Tibial nerve (tissue), 4 donors: ENCODE measurements at places on chromosomes 2 and 18. TPM values are rescaled to one million over a fixed set of nuclear protein-coding genes. Genes with fewer than 3 reads are reported as not detected.

The POTEC gene
- total RNA-seq, result not detected

DNA sequence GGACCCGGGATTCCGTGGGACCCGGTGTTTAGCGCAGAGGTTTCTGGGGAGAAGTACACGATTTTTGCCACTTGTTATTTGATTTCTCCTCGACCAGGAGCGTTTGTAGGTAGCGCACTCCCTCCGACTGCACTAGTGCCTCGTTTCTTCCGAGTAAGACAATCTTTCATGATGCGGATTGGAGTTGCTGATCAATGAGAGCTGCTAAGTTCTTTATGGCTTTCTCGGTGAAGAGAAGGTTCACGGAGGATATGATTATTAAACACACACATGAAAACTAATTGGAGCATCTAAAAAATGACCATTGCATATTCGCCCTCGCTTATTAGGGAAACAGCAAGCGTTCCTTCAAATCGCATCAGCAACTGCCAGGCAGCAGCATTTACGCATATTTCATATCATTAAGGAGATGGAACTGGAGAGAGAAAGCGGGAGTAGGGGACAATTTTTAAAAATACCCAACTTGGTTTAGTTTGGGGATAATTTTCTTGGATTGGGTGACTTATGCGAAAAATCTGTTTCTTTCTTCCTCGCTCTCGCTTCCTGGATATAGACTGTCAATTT, 616 bp downstream of the EML6 start:
- peak overlapping the region; percentile 72 for H3K4me3 ChIP-seq
- H3K27me3 ChIP-seq, result no peaks in the 10 kb centered on the region
- H3K4me1 ChIP-seq, result peaks cover 22% of the 10 kb centered on the region

DNA sequence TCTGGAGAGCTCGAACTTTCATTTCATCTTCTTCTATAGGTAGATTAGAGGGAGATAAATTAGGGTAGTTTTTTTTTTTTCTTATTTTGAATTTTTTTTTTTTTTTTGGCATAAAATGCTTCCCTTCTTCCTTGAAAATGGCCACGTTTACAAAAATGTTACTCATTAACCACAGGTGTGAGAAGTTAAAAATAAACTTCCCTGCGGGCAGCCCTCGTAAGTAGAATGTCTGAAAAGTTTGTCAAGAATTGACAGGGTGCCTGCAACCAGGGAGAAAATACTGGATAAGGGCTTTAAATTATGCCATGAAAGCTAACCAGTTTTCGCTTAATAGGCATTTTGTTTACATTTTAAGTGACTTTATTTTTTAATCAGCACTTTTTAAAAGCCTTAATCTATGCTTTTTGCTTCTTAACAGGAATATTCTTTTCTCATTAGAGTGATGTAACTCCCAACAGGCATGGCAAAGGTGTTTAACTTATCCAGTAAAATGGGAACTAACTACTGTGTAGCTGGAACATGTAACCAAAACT, 4.2 kb upstream of the FN1 start:
- no peak for DNase-seq
- peaks cover 19% of the 10 kb centered on the region for H3K4me1 ChIP-seq
- H3K36me3 ChIP-seq, result no peaks in the 10 kb centered on the region
- no peak overlapping the region for H3K27ac ChIP-seq
- H3K27me3 ChIP-seq, result no peaks in the 10 kb centered on the region

The DTNA gene
- total RNA-seq, result 58.3 TPM

The ITGAV gene
- 114 TPM for total RNA-seq

- no peaks in the 10 kb centered on the region for H3K4me1 ChIP-seq
- H3K4me3 ChIP-seq, result no peak overlapping the region
- H3K27me3 ChIP-seq, result no peaks in the 10 kb centered on the region
- H3K27ac ChIP-seq, result no peak overlapping the region
- DNase-seq, result no peak
Observed at GRCh38 chr2:25690058-25690457, 16.7 kb upstream of the DTNB start.

DNA sequence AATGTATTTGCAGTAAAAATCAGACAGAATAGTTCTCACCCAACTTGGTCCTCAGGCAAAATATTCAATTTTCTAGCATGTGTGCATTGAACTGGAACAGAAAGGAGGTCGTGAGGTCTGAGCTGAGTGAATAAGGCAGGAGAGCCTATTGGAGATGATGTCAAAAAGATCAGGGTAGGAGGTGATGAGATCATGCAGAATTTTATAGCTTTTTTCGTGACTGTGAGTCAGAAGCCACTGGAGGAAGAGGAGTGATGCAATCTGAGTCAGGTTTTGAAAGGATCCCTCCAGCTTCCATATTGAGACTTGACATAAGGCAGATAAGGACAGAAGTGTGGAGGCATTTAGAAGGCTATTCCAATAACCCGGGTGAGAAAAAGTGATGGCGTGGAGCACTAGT, 299.5 kb upstream of the SOX11 start:
- H3K4me1 ChIP-seq, result no peaks in the 10 kb centered on the region
- no peak for DNase-seq
- H3K4me3 ChIP-seq, result no peak overlapping the region
- no peaks in the 10 kb centered on the region for H3K36me3 ChIP-seq
- H3K27ac ChIP-seq, result no peak overlapping the region
- H3K27me3 ChIP-seq, result no peaks in the 10 kb centered on the region

- H3K4me1 ChIP-seq, result no peaks in the 10 kb centered on the region
- peaks cover 14% of the 10 kb centered on the region for H3K36me3 ChIP-seq
- H3K4me3 ChIP-seq, result no peak overlapping the region
Observed at GRCh38 chr18:7946734-7947377, 379.7 kb downstream of the PTPRM start.

The GFPT1 gene
- total RNA-seq, result 21.9 TPM

The NEU4 gene
- total RNA-seq, result 1.1 TPM

GRCh38 chr2:27262379-27263286, at the start of gene SLC30A3:
Gene SLC30A3 (minus strand): TSS chr2:27263047. CDS start chr2:27262906, 141 bp downstream.
- peaks cover 20% of the 10 kb centered on the region for H3K4me1 ChIP-seq
- H3K4me3 ChIP-seq, result peak within 1 kb of the TSS; percentile 28
- H3K27me3 ChIP-seq, result peaks cover 95% of the 10 kb centered on the region
- H3K27ac ChIP-seq, result no peak within 1 kb of the TSS
- H3K36me3 ChIP-seq, result no peaks in the 10 kb centered on the region

GRCh38 chr2:65880436-65880835, 448.0 kb upstream of the SPRED2 start:
- H3K36me3 ChIP-seq, result no peaks in the 10 kb centered on the region
- no peaks in the 10 kb centered on the region for H3K27me3 ChIP-seq
- no peaks in the 10 kb centered on the region for H3K4me1 ChIP-seq
- no peak for DNase-seq
- no peak overlapping the region for H3K27ac ChIP-seq
- H3K4me3 ChIP-seq, result no peak overlapping the region

GRCh38 chr18:48934723-48935432, 15.9 kb downstream of the SMAD7 start:
- peak overlapping the region; percentile 81 for H3K27ac ChIP-seq
- DNase-seq, result peak; percentile 13
- H3K4me3 ChIP-seq, result no peak overlapping the region
- H3K36me3 ChIP-seq, result no peaks in the 10 kb centered on the region

DNA sequence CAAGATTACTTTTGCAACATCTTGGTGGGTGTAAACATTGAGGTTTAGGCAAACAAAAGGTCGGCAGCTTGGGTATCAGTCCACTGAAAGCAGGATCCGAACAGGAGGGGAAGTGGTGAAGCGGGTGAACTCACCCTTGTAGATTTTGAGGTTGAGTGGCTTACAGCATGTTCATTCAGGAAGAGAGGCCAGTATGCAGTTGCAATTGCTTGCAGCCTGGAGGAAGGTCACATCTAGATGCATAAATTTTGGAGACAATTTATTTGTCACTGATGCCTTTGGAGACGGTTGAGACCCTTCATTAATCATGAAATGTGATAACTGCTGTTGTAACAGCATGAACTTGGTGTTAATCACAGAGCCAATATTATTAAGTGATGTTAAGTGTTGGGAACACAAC, 131.1 kb downstream of the LTBP1 start:
- no peak overlapping the region for H3K27ac ChIP-seq
- H3K4me3 ChIP-seq, result no peak overlapping the region
- no peaks in the 10 kb centered on the region for H3K4me1 ChIP-seq
- no peaks in the 10 kb centered on the region for H3K27me3 ChIP-seq

- no peak overlapping the region for H3K4me3 ChIP-seq
- H3K36me3 ChIP-seq, result no peaks in the 10 kb centered on the region
- no peaks in the 10 kb centered on the region for H3K27me3 ChIP-seq
- H3K4me1 ChIP-seq, result no peaks in the 10 kb centered on the region
- DNase-seq, result no peak
Observed at GRCh38 chr2:199646439-199646838, 188.7 kb upstream of the SATB2 start.

The CD8B gene
- total RNA-seq, result not detected

The HTR2B gene
- not detected for total RNA-seq

The GRB14 gene
- 14.6 TPM for total RNA-seq

GRCh38 chr2:29219374-29219773, 104.2 kb downstream of the CLIP4 start:
- no peak overlapping the region for H3K27ac ChIP-seq
- H3K27me3 ChIP-seq, result no peaks in the 10 kb centered on the region
- no peak for DNase-seq
- H3K36me3 ChIP-seq, result no peaks in the 10 kb centered on the region

The MAP4K4 gene
- total RNA-seq, result 85.7 TPM

The CABLES1 gene
- total RNA-seq, result 17.3 TPM

DNA sequence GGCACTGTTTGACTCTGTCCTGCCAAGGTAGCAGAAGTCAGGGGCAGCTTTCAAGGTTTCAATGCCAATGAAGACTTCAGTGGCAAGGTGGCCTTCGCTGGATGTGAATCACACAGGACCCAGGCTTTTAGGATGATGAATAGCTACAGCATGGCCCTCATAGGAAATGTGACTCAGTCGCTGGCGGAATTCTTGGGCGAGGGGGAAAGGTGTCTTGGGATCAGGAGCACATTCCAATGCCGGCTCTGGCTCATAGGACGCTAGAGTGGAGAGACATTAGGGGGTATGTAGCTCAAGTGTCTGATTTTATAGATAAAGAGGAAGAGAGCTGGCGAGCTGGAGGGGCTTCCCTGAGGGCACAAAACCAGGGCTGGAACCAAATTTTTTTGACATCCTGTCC, 68.6 kb downstream of the SMIM21 start:
- H3K36me3 ChIP-seq, result no peaks in the 10 kb centered on the region
- H3K27ac ChIP-seq, result no peak overlapping the region
- no peak overlapping the region for H3K4me3 ChIP-seq
- no peak for DNase-seq

DNA sequence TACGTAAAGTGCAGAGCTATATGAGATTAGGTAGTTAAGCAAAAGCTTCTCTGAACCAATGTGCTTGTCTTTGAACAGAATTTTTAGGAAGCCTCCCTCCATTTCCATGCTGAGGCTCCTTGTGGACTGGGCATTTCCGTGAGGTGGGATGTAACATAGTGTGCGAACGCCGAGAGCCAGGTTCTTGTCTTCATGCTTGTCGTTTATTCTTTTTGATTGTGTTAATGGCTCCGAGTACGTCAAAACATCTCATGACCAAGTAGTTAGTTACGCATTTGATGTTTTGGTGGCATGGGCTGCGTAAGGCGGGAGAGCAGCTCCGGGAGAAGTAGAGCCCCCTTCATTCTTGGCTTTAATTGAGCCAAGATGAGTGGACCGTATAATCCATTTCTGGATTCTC, 32.9 kb downstream of the DGKD start:
- H3K4me1 ChIP-seq, result no peaks in the 10 kb centered on the region
- no peak overlapping the region for H3K4me3 ChIP-seq
- no peaks in the 10 kb centered on the region for H3K36me3 ChIP-seq
- H3K27ac ChIP-seq, result peak overlapping the region; percentile 13
- DNase-seq, result no peak

DNA sequence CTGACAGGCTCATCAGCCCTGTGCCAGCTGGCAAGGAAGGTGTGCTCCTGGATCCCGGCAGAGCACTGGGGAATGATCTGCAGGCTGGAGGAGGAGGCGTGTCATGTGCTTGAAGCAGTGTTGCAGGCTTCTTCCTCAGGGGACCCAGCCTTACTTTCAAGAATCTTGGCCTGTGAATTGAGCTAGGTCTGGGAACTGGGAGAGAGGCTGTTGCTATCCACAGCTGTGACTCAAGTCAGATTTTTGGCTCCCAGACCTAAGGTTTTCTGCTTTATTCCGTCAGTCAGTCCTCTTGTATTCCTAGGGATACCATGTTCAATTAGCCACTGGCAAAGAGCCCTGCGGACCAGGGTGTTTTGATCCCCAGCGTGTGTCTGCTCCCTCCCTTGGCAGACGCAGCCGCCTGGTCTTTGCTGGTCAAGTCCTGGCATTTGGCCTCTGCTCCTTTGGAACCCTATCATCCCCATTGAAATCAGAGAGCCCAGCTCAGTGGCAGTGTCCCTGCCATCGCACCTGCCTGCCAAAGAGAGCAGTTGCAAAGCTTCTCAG, 32.4 kb downstream of the ASB1 start:
- H3K27ac ChIP-seq, result no peak overlapping the region
- H3K4me1 ChIP-seq, result no peaks in the 10 kb centered on the region

DNA sequence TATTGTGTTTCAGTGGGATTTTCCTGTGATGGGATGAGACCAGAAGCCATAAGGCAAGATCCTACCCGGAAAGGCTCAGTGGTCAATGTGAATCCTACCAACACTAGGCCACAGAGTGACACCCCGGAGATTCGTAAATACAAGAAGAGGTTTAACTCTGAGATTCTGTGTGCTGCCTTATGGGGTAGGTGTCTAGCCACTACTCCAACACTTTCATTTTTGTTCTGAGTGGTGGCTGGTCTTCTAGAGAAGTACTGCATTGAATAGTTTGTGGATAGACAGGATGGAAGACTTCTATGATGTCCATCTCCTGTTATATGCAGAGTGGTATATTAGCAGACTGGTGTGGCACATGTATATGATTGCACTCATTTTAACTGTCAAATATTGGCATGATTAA, 117.7 kb upstream of the IL1R2 start:
- no peaks in the 10 kb centered on the region for H3K27me3 ChIP-seq
- H3K4me3 ChIP-seq, result no peak overlapping the region
- H3K4me1 ChIP-seq, result no peaks in the 10 kb centered on the region
- no peak overlapping the region for H3K27ac ChIP-seq
- DNase-seq, result no peak

DNA sequence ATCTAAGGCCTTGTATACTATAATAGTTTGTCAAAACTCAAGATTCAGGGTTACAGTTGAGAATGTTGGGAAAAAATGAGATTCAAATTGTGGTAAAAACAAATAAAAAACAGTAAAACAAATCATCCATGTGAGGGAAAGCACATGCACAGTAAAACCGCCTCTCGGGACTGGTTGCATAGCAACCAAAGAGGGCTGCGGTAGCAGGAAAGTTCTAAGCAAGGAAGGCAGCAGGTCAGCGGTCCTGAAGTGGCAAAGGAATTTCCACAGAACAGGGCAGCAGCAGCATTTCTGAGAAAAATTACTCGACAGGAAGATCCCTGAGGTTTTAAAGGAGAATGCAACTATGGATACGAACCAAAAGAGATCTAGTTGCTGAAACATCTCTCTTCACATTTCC, 93.7 kb downstream of the DYNAP start:
- H3K36me3 ChIP-seq, result no peaks in the 10 kb centered on the region
- DNase-seq, result no peak
- no peak overlapping the region for H3K4me3 ChIP-seq
